ENCODE measurements at places on chromosomes 1 and 21.
A peak's percentile ranks its signal among the peaks of the same experiment; 100 is the strongest.

DNA sequence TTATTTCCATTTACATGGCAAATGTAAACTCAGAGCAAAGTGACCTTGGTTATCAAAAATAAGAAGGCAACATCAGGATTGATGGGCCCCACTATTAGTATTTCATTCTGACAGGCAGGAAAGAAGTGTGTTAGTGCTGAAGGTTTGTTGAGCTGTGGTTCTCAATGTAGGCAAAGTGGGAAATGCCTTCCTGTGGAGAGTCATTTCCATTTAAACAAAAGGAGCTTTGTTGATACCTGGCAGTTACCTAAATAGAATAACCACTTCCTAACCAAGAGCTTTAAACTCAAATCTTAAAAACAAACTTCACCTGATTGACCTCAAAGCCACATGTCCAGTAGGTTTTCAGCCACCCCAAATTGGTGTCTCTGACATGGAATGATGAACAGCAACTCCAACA, 579.9 kb upstream of the BEND5 start:
- DNase-seq = no peak

- DNase-seq = no peak
Observed at GRCh38 chr1:22694172-22694571, 16.5 kb upstream of the EPHB2 start.

DNA sequence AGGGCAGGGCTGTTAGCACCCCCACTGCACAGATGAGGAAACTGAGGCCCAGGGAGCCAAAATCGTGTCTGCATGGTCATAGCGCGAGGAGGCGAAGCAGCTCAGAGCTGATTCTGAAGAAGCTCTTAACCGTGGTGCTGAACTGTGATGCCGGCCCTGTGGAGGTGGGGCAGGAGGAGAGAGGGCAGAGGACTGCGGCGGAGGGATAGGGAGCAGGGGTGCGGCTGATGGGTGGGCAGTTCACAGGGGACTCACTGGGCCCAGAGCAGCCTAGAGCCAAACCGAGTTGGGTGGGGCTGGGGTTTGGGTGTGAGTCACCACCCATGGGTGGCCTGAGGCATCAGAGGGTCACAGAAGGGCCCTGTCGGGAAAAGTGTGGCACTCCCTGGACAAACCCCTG, 74.7 kb downstream of the RAP1GAP start:
- DNase-seq = no peak

DNA sequence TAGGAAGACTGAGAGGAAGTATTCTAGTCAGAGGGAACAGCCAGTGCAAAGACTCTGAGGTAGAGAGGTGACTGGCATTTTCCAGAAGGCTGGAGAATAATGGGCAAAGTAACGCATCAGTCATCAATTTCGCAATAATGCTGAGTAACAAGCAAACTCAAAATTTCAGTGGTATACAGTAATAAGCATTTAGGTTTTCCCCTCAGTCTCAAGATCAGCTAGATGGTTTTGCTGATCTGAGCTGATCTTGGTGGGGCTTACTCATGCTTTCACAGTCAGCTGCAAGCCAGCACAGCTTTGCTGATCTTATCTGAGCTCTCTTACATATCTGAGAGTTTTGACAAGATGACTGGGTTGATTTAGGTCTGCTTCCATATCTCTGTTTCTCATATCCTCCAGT, 108.7 kb downstream of the TSEN15 start:
- DNase-seq = peak; percentile 75

GRCh38 chr21:45523411-45524101, 18.7 kb downstream of the SLC19A1 start:
- no peak for DNase-seq

DNA sequence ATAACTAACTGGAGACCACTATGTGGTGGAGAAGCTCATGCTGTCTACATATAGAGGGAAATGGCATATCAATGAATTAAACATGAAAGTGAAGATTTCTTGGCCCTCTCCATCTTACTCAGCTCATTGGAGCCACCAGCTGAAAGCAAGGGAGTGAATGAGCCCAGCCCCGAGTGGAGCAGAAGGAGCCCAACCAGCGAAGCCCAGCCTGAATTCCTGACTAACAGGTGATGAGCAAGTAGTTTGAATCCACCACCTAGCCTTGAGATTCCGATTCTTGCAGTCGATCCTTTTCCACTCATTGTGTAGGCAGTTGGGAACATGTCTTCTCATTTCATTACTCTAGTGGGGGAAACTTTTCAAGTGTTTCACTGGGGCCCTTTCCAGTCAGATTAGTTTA, 18.6 kb upstream of the ST6GALNAC3 start:
- DNase-seq = no peak

GRCh38 chr1:109396871-109397580, 692 bp downstream of the SORT1 start:
- DNase-seq = no peak

- no peak for DNase-seq
Observed at GRCh38 chr21:45868488-45868887, 113.1 kb upstream of the COL6A1 start.

All from brain microvascular endothelial cell (primary cell).